ENCODE measurements at places on chromosomes 3 and 15.

- DNase-seq: peak; percentile 22
Measured at GRCh38 chr3:16739541-16740105, 134.4 kb upstream of the DAZL start.

GRCh38 chr15:76024021-76024768, 12.0 kb upstream of the NRG4 start:
- no peak for DNase-seq

DNA sequence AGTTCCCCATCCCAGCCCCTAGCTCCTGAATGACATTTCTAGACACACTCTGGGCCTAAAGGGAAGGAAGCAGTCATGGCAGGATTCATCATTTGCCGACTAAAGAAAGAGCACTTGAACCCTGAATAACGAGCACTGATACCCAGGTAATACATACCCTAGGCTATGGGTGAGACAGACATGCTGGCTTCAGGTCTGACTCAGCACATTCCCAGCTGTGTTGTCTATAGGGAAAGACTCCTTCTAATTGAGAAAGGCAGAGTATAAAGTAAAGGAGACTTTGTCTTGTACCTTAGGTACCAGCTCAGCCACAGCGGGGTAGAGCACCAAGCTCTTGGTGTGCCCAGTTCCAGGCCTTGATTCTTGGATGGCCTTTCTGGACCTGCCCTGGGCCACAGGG, 870.5 kb downstream of the PDCD6IP start:
- DNase-seq: no peak

GRCh38 chr15:39304201-39304841, 276.6 kb upstream of the THBS1 start:
- DNase-seq: no peak

DNA sequence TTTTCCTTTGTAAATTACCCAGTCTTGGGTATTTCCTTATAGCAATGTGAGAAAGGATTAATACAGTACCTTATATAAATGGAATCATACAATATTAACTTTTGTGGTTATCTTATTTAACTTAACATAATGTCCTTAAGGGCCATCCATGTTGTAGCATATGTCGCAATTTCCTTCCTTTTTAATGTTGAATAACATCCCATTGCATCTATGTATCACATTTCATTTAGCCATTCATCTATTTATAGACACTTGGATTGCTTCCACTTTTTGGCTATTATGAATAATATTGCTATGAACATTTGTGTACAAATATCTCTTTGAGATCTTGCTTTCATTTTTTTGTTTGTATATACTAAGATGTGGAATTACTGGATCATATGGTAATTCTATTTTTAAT, 342.2 kb downstream of the PDCD6IP start:
- no peak for DNase-seq

DNA sequence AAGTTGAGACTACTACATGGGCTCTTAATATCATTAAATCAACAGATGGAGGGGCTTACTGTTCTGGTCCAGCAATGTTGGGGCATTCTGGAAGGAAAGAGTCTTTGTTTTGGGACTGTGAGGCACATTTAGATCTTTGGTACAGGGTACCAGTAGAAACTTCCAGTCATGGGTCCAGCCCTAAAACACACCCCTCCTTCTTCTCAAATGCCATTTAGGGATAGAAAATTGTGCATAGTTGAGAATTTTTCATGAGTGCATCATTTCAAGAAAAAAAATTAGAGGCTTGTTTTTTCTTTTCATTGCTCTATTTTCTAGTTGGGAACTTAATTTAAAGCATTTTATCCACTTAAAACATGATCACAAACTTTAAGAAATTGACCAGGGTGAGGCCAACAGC, 4.1 kb upstream of the RTP1 start:
- no peak for DNase-seq

DNA sequence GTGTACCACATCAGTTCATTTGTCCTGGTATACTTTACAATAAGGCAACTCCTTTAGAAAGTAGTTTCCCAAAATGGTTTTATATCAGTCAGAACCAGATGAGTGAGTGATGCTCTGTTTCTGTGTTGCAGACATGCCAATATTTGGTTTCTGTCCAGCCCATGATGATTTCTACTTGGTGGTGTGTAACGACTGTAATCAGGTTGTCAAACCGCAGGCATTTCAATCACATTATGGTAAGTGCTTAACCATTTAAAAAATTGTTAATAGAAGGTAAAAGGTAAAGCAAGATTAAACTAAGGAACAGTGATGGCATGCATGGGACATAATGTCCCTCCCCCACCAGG, 40.0 kb upstream of the SCAANT1 start:
- DNase-seq: no peak

- no peak for DNase-seq
Measured at GRCh38 chr15:99076109-99076508, 28.8 kb upstream of the SYNM start.

- no peak for DNase-seq
Measured at GRCh38 chr3:131109156-131109555, 82.5 kb downstream of the NEK11 start.

DNA sequence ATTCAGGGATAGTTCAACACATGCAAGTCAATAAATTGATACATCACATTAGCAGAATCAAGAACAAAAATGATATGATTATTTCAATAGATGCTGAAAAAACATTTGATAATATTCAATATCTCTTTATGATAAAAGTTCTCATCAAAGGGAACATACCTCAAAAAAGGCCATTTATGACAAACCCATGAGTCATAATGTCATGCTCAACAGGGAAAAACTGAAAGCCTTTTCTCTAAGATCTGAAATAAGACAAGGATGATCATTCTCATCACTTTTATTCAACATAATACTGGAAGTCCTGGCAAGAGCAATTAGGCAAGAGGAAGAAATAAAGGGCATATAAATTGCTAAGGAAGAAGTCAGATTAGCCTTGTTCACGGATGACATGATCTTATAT, 54.1 kb upstream of the TMEM158 start:
- DNase-seq: peak; percentile 16

DNA sequence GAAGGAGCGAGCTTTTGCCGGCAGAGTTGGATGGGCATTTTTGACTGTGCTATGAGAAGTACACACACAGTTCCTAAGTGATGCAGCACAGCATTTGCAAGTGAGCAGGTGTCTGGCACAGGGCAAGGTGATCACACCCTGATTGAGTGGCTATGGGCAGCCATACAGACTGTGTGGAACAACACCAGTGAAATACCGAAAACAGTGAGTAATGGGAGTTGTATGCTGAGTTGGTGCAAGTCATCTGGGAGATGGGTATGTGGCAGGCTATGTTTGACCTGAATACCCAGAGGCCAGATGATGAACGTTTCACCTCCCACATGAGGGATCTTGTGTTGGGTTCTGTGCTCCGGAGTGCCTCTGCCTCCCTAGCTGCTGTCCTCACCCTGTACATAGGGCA, 53.5 kb upstream of the TIPARP start:
- DNase-seq: no peak

DNA sequence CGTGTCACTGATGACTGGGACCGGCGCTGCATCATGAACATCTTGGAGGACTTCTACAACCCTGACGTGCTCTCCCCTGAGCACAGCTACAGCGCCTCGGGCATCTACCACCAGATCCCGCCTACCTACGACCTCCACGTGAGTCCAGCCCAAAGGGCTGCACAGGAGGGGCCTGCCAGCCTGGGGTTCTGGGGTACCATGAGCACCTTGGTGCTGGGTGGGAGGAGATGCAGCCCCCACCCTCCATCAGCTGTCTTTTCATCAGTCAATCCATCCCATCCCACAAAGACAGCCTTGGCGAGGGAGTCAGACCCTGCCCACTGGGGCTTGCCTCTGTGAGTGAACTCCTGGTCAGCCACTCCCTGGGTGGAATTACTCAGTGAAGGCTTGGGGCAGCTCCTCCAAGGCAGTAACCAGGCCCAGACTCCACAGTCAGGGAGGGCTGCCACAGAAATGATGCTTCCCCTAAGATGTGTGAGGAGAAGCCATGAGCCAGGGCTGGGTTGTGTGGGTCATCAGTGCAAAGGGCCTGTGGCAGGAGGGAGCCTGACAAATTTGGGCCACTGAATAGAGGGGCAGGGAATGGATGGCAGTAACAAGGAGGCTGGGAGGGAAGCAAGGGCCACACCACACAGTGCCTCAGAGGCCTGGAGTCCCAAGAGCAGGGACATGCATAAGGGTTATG, 47.9 kb downstream of the SEMA3G start:
- DNase-seq: no peak

- DNase-seq: no peak
Measured at GRCh38 chr3:152054315-152054714, 180.9 kb downstream of the SUCNR1 start.

DNA sequence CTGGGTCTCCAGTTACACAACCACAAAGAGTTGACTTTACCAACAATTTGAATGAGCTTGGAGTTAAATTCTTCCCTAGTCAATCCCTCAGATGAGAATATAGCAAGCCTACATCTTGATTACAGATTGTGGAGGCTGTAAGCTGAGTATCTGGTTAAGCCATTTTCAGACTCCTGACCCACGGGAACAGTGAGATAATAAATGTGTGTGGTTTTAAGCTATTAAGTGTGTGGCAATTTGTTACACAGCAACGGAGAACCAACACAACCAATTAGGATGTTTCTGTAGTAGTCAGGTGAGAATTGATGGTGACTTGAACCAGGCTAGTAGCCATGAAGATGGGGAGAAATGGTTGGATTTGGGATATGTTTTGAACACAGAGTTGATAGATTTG, 37.7 kb upstream of the SLC4A7 start:
- no peak for DNase-seq

DNA sequence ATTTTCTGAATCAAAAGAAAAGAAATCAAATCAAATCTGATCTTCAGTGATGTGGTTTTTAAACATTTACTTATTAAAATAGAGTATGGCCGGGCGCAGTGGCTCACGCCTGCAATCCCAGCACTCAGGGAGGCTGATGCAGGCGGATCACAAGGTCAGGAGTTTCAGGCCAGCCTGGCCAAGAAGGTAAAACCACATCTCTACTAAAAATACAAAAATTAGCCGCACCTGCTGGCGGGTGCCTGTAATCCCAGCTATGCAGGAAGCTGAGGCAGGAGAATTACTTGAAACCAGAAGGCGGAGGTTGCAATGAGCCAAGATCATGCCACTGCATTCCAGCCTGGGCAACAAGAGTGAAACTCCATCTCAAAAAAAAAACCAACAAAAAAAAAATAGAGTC, 169.1 kb downstream of the ULK4 start:
- no peak for DNase-seq

DNA sequence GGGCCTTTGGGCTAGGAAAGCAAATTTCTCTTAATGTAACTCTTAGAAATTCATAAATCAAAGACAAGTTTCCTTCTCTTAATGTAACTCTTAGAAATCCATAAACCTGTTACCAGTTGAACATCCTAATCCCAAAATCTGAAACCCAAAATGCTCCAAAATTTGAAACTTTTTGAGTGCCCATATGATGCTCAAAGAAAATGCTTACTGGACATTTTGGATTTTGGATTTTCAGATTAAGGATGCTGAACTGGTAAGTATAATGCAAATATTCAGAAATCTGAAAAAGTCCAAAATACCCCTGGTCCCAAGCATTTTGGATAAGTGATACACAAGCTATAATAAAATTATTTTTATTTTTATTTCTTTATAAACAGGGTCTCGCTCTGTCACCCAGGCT, 51.5 kb upstream of the ZBTB38 start:
- DNase-seq: no peak

DNA sequence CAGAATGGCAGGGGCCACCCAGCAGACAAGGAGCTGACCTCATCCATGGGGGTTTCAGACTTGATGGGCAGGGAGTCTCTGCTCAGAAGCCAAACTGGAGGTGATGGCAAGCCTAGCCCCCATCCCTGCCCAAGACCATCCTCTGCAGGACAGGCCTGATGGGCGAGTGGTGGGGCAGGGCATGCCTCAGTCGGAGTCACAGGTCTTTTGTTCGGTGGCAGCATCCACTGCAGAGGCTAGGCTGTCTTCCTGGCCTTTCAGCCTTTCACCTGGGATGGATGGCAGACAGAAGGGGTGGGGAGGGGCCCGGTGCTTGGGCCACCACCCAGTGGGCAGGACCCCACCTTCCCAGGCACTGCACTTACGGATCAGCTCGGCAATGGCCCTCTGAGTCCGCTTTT, 44.4 kb downstream of the PTH1R start:
- DNase-seq: no peak

- DNase-seq: peak; percentile 62
Measured at GRCh38 chr3:5138214-5138981, 16.3 kb downstream of the ARL8B start.

DNA sequence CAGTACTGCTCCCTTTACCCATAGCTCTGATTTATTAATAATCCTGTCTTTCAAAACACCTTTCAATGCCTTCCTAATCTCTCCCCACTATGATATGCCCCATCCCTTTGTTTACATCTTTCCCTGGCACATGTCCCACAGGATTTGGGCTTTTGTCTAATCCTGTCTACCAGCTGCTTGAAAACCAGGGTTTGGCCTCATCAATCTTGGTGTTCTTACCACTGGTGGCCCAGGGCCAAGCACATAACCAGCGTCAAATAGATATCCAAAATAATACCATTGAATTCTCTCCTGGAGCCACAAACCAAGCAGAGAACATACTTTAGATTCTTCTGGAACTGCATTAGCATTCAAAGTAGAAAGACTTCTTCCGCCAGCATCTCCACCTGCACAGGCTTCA, 104.8 kb upstream of the PPP2R3A start:
- no peak for DNase-seq

- DNase-seq: no peak
Measured at GRCh38 chr3:50418850-50419249, 59.5 kb upstream of the TMEM115 start.

GRCh38 chr3:134658555-134658954, 7.7 kb upstream of the KY start:
- no peak for DNase-seq

DNA sequence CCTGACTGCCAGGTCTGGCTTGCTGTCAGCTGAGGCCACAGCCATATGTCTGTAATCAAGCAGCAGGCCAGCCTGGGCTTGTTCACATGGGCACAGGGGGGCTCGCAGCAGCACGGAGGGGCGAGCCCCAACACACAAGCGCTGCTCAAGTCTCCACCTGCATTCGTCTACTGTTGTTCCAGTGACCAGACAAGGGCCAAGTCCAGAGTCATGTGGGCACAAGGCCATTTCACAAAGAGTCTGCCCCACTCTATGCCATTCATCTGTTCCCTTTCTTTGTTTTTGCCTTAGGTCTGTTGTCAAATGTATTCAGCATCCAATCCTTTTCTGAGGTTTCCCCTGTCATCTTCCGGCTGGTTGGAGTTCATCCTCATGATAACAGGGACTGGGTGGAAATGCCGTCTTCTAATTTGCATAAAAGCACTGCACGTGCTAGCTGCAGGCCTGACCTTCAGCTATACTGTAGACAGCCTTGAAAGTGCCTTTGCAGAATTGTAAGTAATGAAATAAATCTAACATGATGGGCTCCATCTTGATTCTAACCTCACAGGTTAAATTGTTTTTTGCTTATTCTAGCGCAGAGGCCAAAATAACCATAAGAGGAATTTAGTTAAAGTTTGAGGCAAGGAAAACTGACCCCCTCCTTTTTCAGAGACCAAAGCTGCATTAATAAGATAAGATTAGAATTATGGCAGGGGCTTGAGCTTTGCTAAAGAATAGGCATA, 28.6 kb upstream of the KBTBD12 start:
- no peak for DNase-seq
